Thoracic aorta (tissue), 2 donors: ENCODE measurements at places on chromosomes 12 and 14. TPM values are rescaled to one million over a fixed set of nuclear protein-coding genes. Genes with fewer than 3 reads are reported as not detected.

Gene ATG101
- 46.6 TPM for total RNA-seq

DNA sequence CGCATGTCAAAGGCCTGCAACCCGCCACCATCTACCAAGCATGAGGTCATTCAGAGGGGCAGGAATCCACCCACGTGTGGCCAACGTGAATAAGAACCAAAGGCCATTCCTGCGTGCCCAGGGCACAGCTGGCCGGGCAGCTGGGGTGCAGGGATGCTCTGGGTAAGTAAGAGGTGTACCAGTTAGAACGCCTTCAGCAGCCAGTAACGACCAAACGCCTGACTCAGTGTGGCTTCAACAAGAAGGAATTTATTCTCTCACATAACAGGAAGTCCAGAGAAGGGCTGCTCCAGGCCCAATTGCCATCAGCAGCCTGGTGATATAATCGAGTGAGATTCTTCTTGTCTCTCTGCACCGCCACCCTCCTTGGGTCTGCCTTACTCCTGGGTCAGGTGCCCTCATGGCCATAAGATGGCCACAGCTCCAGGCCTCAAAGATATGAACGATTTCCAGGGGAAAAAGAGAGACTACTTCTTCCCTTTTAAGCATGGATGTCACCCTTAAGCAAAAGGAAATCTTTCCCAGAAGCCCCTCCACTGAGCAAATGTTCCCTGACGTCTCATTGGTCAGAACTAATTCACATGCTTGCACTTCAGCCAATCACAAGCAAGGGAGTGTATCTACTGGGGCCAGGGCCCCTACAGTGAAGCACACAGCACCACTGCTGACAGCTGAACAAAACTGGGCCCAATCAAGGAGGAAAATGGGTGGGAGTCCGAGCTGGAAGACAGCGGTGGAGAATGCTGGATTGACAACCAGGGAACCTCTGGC lies 7.3 kb downstream of the TTC7B start:
- no peaks in the 10 kb centered on the region for H3K36me3 ChIP-seq
- DNase-seq, result no peak
- H3K4me3 ChIP-seq, result no peak overlapping the region
- H3K27me3 ChIP-seq, result no peaks in the 10 kb centered on the region

Gene GCN1
- total RNA-seq, result 91.5 TPM

DNA sequence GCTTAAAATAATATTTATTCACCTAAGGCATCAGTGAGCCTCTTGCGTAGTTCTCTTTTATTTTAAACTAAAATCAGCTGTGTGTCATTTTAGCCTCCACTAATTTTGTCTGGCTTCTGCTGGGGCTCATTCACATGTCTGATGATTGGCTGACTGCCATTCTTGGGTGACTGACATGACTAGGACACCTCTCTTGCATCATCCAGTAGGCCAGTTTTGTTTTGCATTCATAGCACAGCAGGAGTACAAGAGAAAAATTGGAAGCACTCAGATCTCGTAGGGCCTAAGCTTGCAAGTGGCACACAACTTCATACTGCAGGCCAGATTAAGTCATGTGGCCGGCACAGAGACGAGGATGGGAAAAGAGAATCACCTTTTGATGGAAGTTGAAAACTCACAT lies 1226.5 kb downstream of the GALC start:
- DNase-seq, result no peak
- H3K4me1 ChIP-seq, result no peaks in the 10 kb centered on the region
- H3K27me3 ChIP-seq, result no peaks in the 10 kb centered on the region
- H3K27ac ChIP-seq, result no peak overlapping the region
- H3K36me3 ChIP-seq, result no peaks in the 10 kb centered on the region
- no peak overlapping the region for H3K4me3 ChIP-seq

GRCh38 chr12:13250416-13250815 lies 53.9 kb downstream of the EMP1 start:
- no peak for DNase-seq
- no peak overlapping the region for H3K27ac ChIP-seq
- no peaks in the 10 kb centered on the region for H3K36me3 ChIP-seq
- no peak overlapping the region for H3K4me3 ChIP-seq

- H3K27me3 ChIP-seq, result no peaks in the 10 kb centered on the region
- H3K27ac ChIP-seq, result no peak overlapping the region
- peak overlapping the region; percentile 25 for H3K4me3 ChIP-seq
- no peaks in the 10 kb centered on the region for H3K36me3 ChIP-seq
- H3K4me1 ChIP-seq, result peaks cover 4% of the 10 kb centered on the region
Observed at GRCh38 chr14:102923201-102923924, 900 bp downstream of the AMN start.

DNA sequence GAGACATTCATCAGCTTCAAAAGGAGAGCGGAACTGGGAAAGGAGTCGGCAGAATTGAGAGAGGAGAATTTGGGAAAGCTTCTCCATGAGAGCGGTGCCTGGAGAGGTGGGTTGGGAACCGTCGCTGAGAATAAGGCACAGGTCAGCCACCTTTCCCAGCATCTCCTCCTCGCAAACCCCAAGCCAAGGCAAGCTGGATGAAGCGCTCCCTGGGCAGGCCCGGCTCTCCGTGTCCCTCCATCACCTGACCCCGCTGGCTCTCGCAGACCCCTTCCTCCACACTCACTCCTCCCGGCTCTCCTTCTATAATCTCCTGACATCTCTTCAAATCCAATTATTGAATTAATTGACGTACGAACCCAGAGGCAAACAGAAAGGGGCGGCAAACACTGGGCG lies 18.9 kb upstream of the ATP5MC2 start:
- H3K27me3 ChIP-seq, result peaks cover 10% of the 10 kb centered on the region
- DNase-seq, result no peak
- H3K4me3 ChIP-seq, result peak overlapping the region; percentile 37
- peaks cover 14% of the 10 kb centered on the region for H3K4me1 ChIP-seq
- no peaks in the 10 kb centered on the region for H3K36me3 ChIP-seq

Gene SMIM41
- not detected for total RNA-seq

Gene POLE
- total RNA-seq, result 41.3 TPM

Gene LRRC43
- total RNA-seq, result not detected

- H3K27me3 ChIP-seq, result no peaks in the 10 kb centered on the region
- H3K4me1 ChIP-seq, result no peaks in the 10 kb centered on the region
- H3K27ac ChIP-seq, result no peak overlapping the region
- no peak overlapping the region for H3K4me3 ChIP-seq
- DNase-seq, result no peak
- H3K36me3 ChIP-seq, result no peaks in the 10 kb centered on the region
Observed at GRCh38 chr14:101174522-101174838, 271.0 kb upstream of the RTL1 start.

Gene SMCO3
- 0.49 TPM for total RNA-seq

Gene ZDHHC22
- total RNA-seq, result not detected

DNA sequence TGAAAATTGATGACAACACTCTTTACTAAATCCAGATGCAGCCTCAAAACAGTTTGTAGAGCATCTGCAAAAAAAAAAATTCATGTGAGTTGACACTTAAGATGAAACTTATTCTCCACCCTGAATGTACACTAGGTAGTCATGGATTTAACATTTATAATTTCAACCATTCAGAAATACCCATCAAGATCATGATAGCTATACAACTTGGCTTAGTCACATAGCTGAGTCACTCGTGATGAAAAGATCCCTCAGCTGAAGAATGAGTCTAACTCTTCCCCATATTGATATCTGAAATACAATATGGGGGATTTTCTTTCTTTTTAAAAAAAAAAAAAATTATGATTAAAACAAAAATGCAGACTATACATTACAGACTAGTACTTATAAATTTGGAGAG lies 104.8 kb upstream of the PLEKHG7 start:
- H3K4me1 ChIP-seq, result peaks cover 4% of the 10 kb centered on the region
- no peak overlapping the region for H3K27ac ChIP-seq
- DNase-seq, result no peak
- no peak overlapping the region for H3K4me3 ChIP-seq
- no peaks in the 10 kb centered on the region for H3K27me3 ChIP-seq

Gene IL26
- not detected for total RNA-seq

DNA sequence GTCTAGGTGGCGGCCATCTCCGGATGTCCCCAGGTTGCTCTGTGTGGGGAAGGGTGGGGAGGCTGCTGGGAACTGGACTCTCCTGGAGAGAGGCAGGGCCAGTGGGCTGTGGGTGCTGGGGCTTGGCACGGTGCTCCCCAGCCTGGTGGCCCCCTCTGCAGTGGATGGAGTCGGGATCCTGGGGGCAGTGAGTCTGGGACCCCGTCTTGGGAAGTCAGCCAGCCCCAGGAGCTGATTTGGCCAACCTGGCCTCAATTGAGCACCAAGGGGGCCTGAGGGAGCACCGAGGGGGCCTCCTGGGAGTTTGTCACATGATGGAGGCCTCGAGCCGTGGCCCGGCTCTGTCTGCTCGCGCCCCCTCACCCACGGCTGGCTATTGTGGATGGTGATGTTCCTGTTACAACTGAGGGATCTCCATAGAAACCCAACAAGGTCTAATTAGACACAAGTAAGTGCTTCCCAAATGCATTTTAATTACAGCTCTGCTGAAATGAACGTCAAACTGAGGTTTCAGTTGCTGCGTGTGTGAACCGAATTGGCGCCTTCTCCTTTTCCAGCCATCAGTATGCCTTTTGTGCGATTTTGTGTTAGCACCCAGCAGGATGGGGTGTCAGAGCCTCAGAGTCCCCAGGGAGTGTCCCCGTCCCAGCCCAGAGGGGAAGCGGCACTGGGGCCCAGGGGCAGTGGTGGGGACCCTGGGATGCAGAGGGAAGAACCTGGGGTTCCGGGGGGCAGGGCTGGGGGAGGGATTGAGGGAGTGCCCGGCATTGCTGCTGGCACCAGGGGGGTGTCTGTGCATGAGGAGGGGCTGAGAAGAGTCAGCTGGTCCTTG lies 71.8 kb downstream of the KIF26A start:
- no peaks in the 10 kb centered on the region for H3K4me1 ChIP-seq
- H3K36me3 ChIP-seq, result no peaks in the 10 kb centered on the region
- H3K27ac ChIP-seq, result no peak overlapping the region

GRCh38 chr12:57868221-57868620 lies 21.7 kb upstream of the CTDSP2 start:
- H3K4me1 ChIP-seq, result peaks cover 54% of the 10 kb centered on the region
- peak overlapping the region; percentile 90 for H3K27ac ChIP-seq
- H3K27me3 ChIP-seq, result no peaks in the 10 kb centered on the region
- no peaks in the 10 kb centered on the region for H3K36me3 ChIP-seq
- DNase-seq, result no peak

Gene TCL1A
- total RNA-seq, result not detected

GRCh38 chr12:42056130-42056529 lies 88.5 kb downstream of the GXYLT1 start:
- H3K4me1 ChIP-seq, result no peaks in the 10 kb centered on the region
- no peaks in the 10 kb centered on the region for H3K36me3 ChIP-seq
- DNase-seq, result no peak
- no peaks in the 10 kb centered on the region for H3K27me3 ChIP-seq

DNA sequence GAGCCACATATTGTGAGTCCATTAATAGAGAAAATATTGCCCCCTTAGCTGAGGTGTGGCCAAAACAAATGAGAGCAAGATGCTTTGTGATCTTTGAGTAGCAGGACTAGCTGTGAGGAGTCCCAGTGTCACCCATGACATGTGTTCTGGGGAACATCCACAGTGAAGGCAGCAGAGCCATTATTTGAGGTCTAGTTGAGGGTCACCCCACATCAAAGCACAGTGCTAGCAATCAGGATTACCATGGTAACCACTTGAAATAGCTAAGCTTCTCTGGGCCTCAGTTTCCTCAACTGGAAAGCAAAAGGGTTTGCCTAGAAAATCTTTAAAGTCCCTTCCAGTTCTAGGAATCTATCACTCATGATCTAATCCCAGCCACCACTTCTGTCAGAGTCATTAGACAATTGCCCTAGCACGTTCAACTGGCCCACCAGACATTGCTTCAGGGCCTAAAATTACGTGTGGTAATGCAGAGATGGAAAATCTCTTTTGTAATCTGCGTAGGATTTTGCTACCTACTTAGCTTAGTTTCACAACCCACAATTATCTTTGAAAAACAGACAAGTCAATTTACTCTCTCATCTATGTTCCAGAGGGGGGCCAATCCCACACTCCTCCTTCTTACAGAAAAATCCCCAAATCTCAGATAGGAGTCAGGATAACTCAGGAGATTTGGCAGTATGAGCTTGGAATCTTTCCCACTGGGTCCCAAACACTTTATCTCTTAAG lies 251.2 kb upstream of the EGLN3 start:
- no peak for DNase-seq
- no peak overlapping the region for H3K4me3 ChIP-seq
- H3K27ac ChIP-seq, result no peak overlapping the region
- no peaks in the 10 kb centered on the region for H3K4me1 ChIP-seq
- H3K36me3 ChIP-seq, result no peaks in the 10 kb centered on the region

- no peak overlapping the region for H3K27ac ChIP-seq
- no peaks in the 10 kb centered on the region for H3K4me1 ChIP-seq
- H3K27me3 ChIP-seq, result no peaks in the 10 kb centered on the region
- no peak overlapping the region for H3K4me3 ChIP-seq
- DNase-seq, result no peak
Observed at GRCh38 chr12:52662093-52662917, 10.3 kb upstream of the KRT2 start.

Gene GZMH
- total RNA-seq, result not detected

- H3K27ac ChIP-seq, result no peak overlapping the region
- H3K4me1 ChIP-seq, result no peaks in the 10 kb centered on the region
- no peak for DNase-seq
- no peak overlapping the region for H3K4me3 ChIP-seq
- no peaks in the 10 kb centered on the region for H3K36me3 ChIP-seq
Observed at GRCh38 chr12:117792471-117792870, 176.3 kb downstream of the KSR2 start.

- no peak overlapping the region for H3K4me3 ChIP-seq
- DNase-seq, result no peak
- H3K4me1 ChIP-seq, result no peaks in the 10 kb centered on the region
- H3K36me3 ChIP-seq, result no peaks in the 10 kb centered on the region
Observed at GRCh38 chr14:91223028-91223783, 21.3 kb downstream of the GPR68 start.

Gene MMP17
- total RNA-seq, result 4.6 TPM

Gene ALG10
- 5.1 TPM for total RNA-seq
